Lung microvascular endothelial cell (primary cell): ENCODE measurements at places on chromosomes 5 and 9. TPM values are rescaled to one million over a fixed set of nuclear protein-coding genes. Genes with fewer than 3 reads are reported as not detected.

Gene PCDHGB6
- 1.3 and 2.4 TPM in 2 replicates for total RNA-seq

Gene PCDHA11
- under 0.01 and 0.20 TPM in 2 replicates for total RNA-seq

Gene LEAP2
- total RNA-seq = under 0.01 TPM in 1 of 2 replicates, not detected in the other

Gene GFI1B
- total RNA-seq = not detected in 2 replicates

Gene PCDHB8
- 0.40 and 0.44 TPM in 2 replicates for total RNA-seq

Gene NDUFB6
- 33.3 and 34.1 TPM in 2 replicates for total RNA-seq

Gene PDZD2
- 0.20 and 1.3 TPM in 2 replicates for total RNA-seq

Gene TMEM174
- total RNA-seq = not detected in 2 replicates

Gene TRAPPC13
- 20.3 and 25.2 TPM in 2 replicates for total RNA-seq

Gene RAB3C
- total RNA-seq = under 0.01 and 0.22 TPM in 2 replicates

Gene FBXW5
- 115 and 192 TPM in 2 replicates for total RNA-seq

Gene FOXD4L3
- not detected in 2 replicates for total RNA-seq

Gene ANKRD34B
- total RNA-seq = not detected in 2 replicates

Gene CDKN2A
- 0.60 and 13.3 TPM in 2 replicates for total RNA-seq

Gene CAMK4
- under 0.01 and 0.44 TPM in 2 replicates for total RNA-seq

Gene IFNB1
- total RNA-seq = not detected in 2 replicates

Gene PDCD1LG2
- total RNA-seq = 1.4 and 1.5 TPM in 2 replicates

Gene AGXT2
- not detected in 2 replicates for total RNA-seq

Gene OR1J2
- not detected in 2 replicates for total RNA-seq

Gene TAF11L8
- total RNA-seq = not detected in 2 replicates

Gene MLANA
- not detected in 2 replicates for total RNA-seq

Gene SLC2A8
- 7.4 and 9.1 TPM in 2 replicates for total RNA-seq

Gene RMRP
- 215,777 and 328,792 TPM in 2 replicates for total RNA-seq

Gene VCAN
- total RNA-seq = 0.60 and 1.1 TPM in 2 replicates

Gene COL23A1
- under 0.01 and 0.40 TPM in 2 replicates for total RNA-seq

Gene GMCL2
- total RNA-seq = not detected in 2 replicates

Gene HEMGN
- total RNA-seq = not detected in 2 replicates

Gene SLC34A1
- total RNA-seq = not detected in 2 replicates

Gene IRX2
- total RNA-seq = 0.20 and 0.44 TPM in 2 replicates

Gene ANKRD18B
- total RNA-seq = under 0.01 and 0.22 TPM in 2 replicates

Gene TRIM36
- total RNA-seq = 0.20 and 0.22 TPM in 2 replicates

Gene NUDT2
- 30.9 and 38.3 TPM in 2 replicates for total RNA-seq

Gene DMRT2
- not detected in 2 replicates for total RNA-seq

Gene TLR4
- total RNA-seq = 116 and 187 TPM in 2 replicates

Gene CRB2
- not detected in 2 replicates for total RNA-seq

Gene SPATA31A7
- not detected in 2 replicates for total RNA-seq

Gene SPTLC1
- 76.1 and 105 TPM in 2 replicates for total RNA-seq

Gene PCDHA9
- under 0.01 TPM in 2 replicates for total RNA-seq

Gene NPR3
- under 0.01 and 0.22 TPM in 2 replicates for total RNA-seq

Gene MBLAC2
- total RNA-seq = 3.3 and 4.6 TPM in 2 replicates

Gene GGTA1
- total RNA-seq = 5.4 and 9.5 TPM in 2 replicates

Gene RAI14
- total RNA-seq = 116 and 187 TPM in 2 replicates

Gene TEX48
- not detected in 2 replicates for total RNA-seq

Gene DNAH5
- total RNA-seq = under 0.01 TPM in 2 replicates

Gene OR13C9
- total RNA-seq = not detected in 2 replicates

Gene TBC1D9B
- 34.7 and 55.8 TPM in 2 replicates for total RNA-seq

Gene ACTBL2
- under 0.01 TPM in 1 of 2 replicates, not detected in the other for total RNA-seq

Gene LRRC19
- not detected in 2 replicates for total RNA-seq

Gene TMEM252
- total RNA-seq = not detected in 2 replicates

Gene TPD52L3
- total RNA-seq = not detected in 2 replicates

Gene NUTM2F
- not detected in 2 replicates for total RNA-seq

Gene CDC20B
- total RNA-seq = under 0.01 TPM in 2 replicates

Gene PCA3
- 0.20 and 0.22 TPM in 2 replicates for total RNA-seq

Gene NADK2
- 11.8 and 25.6 TPM in 2 replicates for total RNA-seq
